ENCODE measurements at places on chromosomes 1 and 21.

GRCh38 chr1:169012416-169012815 is 94.1 kb upstream of the ATP1B1 start:
- DNase-seq: no peak

- DNase-seq: no peak
Measured at GRCh38 chr1:177849579-177850290, 120.1 kb downstream of the SEC16B start.

DNA sequence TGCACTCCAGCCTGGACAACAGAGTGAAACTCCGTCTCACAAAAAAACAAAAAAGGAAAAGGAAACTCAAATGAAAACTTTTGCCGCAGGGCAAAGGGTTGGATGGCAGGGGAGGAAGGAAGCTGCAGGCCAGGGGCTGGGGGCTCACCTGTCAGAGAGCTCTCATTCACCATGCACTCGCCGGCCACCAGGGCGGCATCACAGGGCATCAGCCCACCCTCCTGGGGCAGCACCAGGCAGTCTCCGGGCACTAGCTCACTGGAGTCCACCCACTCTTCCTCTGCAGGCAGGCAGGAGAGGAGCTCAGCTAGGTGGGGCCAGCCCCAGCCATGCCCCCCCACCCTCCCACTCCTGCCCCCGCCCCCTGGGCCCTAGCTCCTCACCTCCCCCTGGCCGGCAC is 11.9 kb downstream of the ATP13A2 start:
- DNase-seq: no peak

DNA sequence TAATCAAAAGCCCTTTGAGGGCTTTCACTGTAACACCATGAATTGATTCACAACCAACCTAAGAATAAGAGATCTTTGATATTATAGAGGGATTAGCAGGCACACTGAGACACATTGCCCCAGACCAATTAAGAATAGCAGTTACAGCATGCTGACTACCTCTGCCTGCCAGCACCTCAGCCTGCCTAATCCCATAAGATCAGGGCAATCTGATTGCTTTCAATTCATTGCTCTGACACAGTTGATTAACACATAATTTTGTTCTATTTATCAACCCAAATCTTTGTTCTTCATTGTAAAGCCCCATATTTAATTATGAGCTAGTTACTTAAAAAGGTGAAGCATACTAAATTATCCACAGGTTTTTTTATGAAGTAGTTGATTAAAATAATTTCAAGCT is 548.8 kb upstream of the ZP4 start:
- DNase-seq: no peak

GRCh38 chr1:115158181-115158580 is 68.9 kb upstream of the TSPAN2 start:
- no peak for DNase-seq

- no peak for DNase-seq
Measured at GRCh38 chr1:147218606-147219005, 6.5 kb downstream of the FMO5 start.

DNA sequence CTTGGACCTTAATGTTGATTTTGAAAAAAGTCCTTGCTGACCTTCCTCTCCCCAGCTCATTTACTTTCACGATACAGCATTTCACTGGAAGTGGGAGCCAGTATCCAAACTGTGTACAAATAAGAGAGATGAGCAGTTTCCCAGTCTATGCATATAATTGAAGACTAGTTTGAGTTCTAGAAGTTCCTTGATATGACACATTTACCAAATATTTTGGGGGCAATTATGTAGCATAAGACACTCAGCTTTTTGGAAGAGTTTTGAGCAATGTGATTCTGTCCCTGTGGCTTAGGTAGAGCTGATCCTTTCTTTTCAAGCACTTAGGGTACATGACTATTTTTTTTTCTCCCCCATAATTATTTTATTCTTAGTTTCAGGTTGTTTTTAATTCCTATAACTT is 26.4 kb downstream of the GIPC2 start:
- no peak for DNase-seq

DNA sequence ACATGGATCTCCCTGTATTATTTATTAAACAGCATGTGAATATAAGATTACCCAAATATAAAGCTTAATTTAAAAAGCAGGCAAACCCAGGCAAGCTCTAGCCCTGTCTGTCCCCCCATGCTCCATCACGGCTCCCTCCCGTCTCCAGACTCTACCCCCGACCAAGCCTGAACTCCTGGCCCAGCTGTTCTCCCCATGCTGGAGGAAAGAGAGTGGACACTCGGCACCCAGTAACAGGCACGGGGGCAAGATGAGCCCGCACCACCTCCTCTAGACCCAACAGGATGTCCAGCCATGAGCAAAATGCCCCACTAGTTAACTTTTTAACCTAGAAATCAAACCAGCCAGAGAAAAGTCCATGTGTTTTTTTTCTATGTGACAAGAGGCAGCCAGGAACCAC is 19.3 kb downstream of the SLC19A1 start:
- DNase-seq: peak; percentile 13

DNA sequence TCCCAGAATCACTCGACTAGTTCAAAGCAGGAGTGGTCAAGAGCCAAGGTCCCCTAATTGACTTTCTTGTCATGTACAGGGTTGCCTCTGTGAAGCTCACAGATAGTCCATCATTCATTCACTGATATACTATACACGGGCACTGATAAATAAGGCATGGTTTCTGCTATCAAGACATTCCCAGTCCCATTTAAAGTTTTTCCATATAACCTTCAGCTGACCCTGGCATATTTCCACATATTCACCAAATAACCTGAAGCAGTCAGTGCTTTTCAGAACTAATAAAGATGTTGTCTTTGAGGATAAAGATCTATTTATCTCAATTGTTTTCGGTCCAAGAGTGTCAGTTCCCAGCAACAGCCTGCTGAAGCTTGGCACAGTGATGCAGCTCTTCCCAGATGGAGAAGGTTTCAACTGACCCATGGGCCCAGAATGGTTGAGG is 173.4 kb downstream of the ZZZ3 start:
- no peak for DNase-seq

- DNase-seq: no peak
Measured at GRCh38 chr1:223102797-223103533, 40.1 kb downstream of the TLR5 start.

DNA sequence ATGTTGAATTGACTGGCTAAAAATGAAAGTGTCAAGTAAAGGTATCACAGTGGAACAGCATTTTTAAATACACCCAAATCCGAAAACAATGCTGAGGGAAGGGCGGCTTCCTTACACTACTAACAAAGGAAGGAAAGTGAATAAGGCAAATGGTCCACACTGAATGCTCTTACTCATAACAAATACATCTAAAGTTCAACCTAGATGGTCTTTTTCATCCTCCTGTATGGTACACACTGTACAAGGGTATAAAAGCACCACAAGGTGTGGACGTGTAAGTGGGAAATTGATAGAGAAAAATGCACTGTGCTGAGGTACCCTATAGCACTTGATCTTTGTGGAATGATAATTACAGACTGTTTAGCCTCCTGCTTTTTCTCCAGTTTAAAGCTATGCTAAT is 7.1 kb upstream of the PALMD start:
- DNase-seq: no peak

GRCh38 chr1:3905953-3906671 is 6.0 kb upstream of the C1orf174 start:
- DNase-seq: peak; percentile 39

- DNase-seq: no peak
Measured at GRCh38 chr21:29145852-29146453, 15.5 kb downstream of the MAP3K7CL start.

DNA sequence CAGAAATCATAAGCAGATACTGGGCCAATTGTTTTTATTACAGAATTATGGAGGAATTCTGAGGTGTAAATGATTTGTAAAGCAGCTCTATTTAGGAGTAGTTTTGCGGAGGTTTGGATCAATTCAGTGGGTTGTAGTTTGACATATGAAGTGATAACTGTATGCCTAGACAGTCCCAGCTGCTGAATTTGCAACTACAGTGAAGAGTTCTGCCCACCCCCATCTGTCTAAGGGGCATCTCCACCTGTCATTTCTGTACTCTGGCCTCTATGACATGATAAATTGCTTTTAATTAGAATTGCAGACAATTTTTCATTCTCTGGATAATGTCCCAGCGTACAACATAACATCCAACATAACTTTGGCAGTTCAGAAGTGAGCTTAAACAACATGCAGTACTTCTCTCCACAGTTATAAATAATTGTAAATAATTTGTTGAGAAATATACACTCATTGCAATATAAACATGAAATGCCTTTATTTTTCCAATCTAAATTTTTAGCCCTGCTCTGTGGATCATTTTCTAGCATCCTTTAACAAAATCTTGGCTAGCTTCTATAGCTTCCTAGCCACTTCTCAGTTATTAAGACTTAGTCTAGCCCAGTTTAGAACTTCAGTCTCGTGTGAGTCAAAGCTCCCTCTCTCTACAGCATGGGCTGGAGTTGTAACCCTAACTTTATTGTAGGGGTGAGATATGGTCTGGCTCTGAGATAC is 52.3 kb downstream of the PDE4B start:
- no peak for DNase-seq

DNA sequence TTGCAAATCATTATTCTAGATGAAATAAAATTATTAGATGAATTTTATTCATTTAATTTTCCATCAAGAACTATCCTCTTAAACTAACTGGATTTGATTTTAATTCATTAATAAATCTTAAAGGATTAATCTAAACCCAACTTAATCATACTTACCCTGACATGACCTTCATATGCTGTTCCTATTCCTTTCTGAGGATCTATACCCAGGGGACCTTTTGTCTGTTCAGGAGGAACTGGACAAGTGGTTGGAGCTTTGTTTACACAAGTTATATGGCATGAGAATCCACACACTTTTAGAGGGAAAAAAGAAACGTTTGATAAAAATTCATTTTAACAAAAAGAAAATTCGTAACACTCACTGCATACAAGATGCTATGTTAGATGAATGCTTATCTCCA is 95.2 kb downstream of the COQ8A start:
- no peak for DNase-seq

- no peak for DNase-seq
Measured at GRCh38 chr1:18776777-18777176, 82.7 kb downstream of the TAS1R2 start.

DNA sequence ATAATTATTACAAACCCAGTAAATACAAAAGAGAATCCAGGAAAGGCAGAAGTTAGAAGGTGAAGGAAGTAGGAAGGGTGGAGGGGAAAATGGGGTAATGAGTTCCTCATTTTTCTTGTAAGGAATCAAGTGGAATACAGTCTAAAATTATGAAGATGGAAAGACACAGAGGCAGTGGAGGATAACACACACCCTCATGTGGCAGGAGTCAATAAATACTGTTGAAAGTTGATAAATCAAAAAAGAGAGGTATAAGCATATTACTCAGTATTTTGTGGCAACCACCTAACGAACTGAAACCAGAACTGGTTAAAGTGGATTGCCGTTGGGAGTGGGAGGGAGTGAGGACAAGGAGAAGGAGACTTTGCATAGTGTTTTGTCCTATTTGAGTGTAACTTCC is 78.6 kb upstream of the SLC44A3 start:
- DNase-seq: no peak

- DNase-seq: no peak
Measured at GRCh38 chr1:162265983-162266382, 110.7 kb downstream of the SPATA46 start.

- DNase-seq: peak; percentile 83
Measured at GRCh38 chr1:202692959-202693555, 17.2 kb downstream of the SYT2 start.

DNA sequence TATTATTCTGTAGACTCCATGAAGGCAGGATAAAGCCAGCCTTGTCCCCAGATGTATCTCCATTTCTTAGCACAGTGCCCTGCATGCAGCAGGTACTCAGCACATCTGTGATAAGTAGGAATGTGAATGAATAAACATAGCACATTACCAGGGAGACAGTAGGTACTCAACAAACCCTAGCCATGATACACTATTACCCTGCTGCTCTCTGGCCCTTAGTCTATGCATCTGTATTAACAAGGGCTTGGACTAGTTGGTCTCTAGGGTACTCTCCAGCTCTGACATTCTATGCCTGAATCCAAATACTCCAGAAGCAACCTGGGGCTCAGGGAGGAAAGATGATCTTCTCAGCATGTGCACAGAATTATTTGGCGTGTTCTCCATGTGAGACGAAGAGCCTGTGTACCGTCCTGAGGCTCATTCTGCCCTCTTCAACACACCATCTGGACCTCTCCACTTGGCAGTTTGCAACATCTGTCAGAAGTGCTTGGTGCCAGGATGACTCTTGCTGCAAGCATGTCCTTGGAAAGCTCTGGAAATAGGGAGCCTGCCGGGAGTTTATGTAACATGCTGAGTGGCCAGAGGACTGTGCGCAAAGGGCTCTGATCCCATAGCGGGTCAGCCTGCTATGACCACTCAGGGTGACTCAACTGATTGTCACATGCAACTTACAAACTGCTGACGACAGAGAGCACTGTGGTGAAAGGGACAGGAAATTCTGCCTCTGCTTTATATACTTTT is 228.2 kb upstream of the USP24 start:
- no peak for DNase-seq

GRCh38 chr1:100009458-100009857 is 39.7 kb downstream of the SLC35A3 start:
- no peak for DNase-seq

DNA sequence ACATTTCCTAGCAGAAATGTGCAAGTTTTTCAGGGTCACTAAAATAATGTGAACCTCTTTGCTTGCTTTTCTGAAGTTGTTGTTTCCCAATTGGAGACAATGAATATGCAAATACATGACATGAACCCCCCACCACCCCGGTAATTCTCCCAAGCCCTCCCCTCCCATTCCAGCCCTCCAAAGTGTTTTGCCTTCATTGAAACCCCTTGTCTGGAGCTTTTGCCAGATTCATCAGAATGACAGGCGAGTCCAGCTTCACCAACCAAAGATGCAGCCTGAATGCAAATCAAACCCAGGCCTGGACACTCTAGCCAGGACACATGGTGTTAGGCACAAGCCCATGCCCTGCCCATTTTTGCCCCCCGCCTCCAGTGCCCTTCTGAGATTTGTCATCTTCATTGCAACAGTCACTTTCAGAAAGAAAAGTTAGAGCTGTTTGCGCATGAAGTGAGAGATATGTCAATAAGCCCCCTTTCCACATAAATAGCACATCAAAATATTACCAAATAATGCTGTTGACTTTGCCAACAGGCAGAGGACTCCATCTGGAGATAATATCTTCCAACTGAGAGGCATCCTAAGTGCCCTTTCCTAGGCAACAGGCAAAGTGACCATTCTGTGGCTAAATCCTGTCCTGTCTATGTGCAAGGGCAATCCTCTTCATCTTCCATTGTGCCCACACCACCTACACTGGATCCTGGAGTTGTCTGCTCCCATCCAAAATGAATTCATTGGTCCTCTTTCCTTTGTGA is 145.6 kb upstream of the NFIA start:
- DNase-seq: no peak

DNA sequence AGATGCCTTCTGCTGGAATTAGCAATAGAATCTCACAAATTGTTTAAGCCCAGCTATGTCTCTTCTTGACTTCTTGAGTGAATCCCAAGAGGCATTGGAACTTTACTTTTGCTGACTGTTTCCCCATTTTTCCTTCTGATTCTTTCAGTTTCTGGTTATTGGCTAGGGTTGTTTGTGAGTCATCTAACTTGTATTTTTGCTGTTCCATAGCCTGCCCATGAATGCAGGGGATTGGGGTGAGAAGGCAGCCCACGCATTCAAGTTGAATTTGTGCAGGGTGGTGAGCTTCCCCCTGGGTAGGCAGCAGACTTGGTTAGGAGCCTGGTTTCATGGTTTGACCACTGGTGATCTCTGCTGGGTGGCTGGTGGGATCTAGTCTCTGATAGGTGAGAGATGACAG is 10.4 kb upstream of the KLF17 start:
- no peak for DNase-seq

Data from activated effector memory CD4-positive, alpha-beta T cell treated with anti-CD3 and anti-CD28 coated beads, Interleukin-2, amount 50 U/mL, for 16 hours (primary cell).